ENCODE measurements at places on chromosomes 2 and 18.

DNA sequence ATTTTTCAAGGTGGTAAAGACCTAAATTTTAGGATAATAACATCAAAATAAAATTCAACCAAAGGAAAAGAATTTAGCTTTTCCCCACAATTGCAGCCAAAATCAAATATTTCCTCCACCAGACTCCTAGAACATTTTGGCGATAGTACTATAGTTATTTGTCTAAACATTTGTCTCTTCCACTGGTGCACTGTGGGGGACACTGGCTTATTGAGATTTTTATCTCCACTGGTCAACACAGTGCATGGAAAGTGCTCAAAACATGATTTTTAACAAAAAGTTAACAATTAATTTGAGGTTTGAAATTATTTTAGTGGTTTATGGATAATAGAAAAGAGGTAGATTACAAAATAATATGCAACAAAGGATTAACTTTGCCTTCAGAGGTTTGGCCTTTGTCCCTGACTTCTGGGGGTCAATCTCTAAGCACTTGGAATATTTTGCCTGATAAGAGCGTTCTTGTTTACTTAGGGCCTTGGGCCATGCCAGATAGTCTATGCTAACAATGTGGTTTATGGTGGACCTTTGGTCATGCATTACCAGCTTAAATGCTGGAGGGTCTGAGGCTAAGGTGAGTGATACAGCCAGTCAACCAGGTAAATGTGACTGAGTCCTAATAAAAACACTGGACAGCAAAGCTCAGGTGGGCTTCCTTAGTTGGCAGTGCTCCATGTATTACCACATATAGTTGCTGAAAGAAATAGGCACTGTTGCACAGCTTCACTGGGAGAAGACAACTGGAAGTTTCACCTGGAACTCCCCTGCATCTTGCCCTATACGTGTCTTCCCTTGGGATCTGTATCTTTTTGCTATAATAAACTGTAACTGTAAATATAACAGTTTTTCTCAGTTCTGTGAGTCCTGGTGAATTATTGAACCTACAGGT is 67.2 kb upstream of the SATB2 start:
- DNase-seq = no peak

DNA sequence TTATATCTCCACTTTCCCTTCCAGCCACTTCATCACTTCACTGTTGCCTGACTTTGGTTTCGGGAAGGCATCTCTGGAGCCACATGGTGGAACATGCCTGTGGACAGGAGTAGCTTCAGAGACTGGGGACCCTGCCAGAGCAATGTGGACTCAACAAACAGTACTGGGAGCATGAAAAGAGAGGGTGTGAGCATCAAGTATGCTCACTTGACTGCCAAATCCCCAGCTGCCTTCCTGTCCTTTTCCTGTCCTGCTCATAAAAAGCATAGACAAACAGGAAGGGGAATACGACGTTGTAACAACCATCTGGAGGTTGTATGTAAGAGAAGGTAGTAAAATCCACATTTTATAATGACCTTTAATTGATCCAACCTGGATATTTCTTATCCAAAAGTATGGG is 61.3 kb upstream of the CSRNP3 start:
- DNase-seq = peak; percentile 67

DNA sequence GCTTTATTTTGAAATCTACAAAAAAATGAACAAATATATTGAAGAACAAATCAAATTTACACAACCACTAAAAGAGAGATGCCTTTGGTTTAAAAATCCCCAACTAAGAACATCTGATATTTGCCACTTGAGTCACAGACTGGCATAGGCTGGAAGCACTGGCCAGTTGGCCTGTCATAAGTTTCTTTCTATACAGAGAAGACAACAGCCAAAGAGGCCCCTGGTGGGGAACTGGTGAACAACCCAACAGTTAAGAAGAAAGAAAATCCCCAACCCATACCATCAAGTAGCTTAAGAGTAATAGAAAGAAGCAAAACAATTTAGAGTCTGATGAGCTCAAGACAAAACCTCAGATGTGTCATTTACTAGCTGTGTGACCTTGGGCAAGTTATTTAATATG is 45.5 kb downstream of the OSR1 start:
- no peak for DNase-seq

DNA sequence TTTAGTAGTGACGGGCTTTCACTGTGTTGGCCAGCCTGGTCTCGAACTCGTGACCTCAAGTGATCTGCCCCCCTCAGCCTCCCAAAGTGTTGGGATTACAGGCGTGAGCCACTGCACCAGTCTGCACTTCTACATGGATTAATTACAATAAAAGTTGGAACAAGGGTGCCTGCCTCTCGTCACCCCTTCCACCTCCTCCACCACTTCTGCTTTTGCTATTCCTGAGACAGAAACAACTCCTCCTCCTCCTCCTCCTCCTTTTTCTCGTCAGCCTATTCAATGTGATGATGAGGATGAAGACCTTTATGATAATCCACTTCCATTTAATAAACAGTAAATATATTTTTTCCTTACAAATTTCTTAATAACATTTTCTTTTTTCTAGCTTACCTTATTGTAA is 35.2 kb downstream of the SRBD1 start:
- no peak for DNase-seq

DNA sequence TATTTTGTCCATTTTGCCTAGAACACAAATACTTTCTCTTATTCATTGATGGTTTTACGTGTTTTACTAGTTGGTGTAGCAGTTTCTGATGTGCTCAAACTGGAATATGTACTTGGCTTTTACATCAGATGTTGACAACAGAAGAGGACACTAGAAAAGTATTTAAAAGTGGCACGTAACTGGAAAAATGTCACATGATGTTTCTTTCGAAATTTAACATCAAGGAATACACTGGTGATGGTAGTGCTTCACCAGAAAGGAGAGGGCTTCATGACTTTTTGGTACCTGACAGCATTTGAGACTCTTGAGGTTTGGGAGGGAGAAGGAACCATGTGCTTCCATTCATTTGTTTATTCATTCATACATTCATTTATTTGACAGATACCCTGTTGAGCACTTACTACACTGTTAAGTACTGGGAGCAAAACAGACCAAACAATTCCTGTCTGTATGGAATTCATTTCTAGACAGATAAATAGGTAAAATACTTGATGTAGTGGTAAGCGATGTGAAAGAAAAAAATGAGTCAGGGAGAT is 1.5 kb downstream of the GIGYF2 start:
- DNase-seq = no peak

GRCh38 chr2:234992624-234993349 is 41.0 kb downstream of the SH3BP4 start:
- DNase-seq = no peak

- DNase-seq = no peak
These were observed 20.5 kb upstream of the SP140L start for GRCh38 chr2:230306474-230306873.

DNA sequence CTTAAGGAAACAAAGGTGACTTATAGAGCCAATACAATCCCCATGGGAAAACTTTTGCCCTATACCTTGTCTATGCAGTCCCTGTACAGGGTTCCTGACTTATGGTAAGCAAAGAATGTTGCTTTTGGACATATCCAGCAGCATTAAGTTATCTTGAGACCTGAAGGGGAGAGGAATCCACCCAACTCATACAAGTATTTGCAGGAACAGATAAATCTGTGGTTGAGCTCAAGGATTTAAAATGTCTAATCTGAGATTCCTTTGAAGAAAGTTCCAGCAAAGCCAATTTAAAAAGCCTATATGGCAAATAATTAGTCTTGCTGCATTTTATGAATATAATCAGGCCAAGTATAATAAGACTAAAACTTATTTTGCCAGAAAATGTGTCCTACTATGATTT is 739.5 kb upstream of the CDH2 start:
- no peak for DNase-seq

DNA sequence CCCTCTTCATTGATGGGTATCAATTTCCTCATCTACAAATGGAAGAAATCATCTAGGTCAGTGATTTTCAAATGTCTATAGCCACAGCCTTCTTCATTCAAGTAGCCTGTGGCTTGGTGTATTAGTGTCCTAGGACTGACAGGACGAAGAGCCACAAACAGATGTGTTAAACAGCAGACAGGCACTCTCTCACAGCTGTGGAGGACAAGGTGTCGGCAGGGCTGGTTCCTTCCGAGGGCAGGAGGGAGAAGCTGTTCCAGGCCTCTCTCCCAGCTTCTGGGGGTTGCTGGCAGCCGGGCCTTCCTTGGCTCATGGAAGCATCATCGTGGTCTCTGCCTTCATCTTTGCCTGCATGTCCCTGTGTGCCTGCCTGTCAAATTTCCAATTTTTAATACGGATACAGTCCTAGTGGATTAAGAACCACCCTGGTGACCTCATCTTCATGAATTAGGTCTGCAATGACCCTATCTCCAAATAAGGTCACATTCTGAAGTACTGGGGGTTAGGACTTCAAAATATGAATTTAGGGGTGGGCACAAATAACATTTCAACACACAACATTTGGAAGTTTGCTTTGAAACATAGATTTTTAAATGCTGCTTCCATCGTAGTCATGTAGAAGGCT is 86.5 kb downstream of the PTGR3 start:
- no peak for DNase-seq

GRCh38 chr2:202965810-202966460 is 48.7 kb upstream of the NBEAL1 start:
- no peak for DNase-seq

- no peak for DNase-seq
These were observed 191.6 kb downstream of the GLI2 start for GRCh38 chr2:120927265-120927628.

- peak; percentile 69 for DNase-seq
These were observed 7.3 kb downstream of the PLA2R1 start for GRCh38 chr2:160054984-160055725.

DNA sequence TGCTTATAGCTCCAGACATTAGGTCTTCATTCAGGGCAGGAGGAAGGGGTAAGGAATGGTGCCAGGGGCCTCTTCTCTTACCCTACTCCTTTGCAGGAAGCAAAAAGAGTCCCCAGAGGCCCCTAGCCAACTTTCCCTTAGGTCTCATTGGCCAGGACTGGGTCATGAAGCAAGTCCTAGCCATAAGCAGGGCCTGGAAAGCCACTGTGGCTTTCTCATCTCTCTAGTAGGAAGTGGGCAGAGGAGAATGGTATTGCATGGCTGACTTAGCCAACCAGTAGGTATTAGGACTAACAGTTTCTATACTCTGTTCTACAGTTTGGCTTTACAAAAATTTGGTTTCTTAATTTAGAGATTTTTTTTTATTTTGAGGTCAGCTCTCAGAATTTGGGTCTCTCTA is 4.8 kb downstream of the FAM228A start:
- DNase-seq = no peak

DNA sequence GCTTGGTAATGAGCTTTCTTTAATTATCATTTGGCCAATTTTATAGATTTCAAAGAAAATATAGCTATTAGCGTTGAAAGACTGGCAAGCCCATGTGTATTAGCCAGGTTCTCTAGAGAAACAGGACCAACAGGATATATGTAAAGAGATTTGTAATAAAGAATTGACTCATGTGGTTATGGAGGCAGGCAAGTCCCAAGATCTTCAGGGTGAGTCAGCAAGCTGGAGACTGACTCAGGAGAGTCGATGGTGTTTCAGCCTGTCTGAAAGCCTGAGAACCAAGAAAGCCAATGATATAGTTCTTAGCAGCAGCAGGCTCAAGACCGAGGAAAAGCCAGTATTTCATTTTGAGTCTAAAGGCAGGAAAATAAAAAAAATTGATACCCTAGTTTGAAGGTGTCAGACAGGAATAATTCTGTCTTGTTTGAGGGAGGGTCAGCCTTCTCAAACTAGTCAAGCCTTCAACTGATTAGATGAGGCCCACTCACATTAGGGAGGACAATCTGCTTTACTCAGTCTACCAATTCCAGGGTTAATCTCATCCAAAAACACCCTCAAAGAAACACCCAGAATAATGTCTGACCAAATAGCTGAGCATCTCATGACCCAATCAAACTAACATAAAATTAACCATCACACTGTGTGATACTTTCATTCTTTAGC is 78.3 kb upstream of the CRIM1 start:
- peak; percentile 58 for DNase-seq

- no peak for DNase-seq
These were observed 82.9 kb upstream of the TMEFF2 start for GRCh38 chr2:192277494-192278109.

DNA sequence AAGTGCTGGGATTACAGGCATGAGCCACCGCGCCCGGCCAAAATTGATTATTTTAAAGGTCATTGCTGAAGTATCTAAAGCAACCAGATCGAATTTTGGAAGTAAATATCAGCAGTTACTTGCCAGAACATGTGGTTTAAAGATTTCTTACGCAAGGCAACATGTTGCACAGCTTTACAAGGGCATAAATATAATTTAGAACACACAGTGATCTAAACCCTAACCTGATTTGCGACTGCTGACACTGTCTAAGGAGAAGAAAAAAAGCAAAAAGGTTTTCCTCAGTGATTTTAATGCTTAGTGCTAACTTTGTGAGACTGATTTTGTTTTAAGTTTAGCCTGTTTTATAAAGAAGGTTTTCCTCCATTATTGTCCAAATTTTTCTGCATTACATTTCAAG is 569.9 kb upstream of the LINC00305 start:
- DNase-seq = no peak

DNA sequence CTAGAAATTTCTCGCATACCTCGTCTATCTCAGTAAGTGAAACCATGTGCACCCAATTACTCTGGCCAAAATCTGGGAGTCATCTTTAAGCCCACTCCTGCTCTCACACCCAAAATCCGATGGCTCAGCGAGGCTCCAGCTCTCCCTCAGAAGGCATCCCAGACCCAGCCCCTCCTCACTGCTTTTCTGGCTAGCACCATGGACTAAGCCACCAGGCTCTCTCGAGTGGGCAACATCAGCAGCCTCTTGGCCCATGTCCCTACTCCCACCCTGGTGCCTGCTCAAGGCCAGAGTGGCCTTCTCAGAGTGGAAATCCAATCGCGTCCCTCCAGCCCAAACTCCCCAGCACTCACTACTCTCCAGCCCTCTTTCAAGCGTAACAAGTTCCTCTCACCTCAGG is 27.2 kb downstream of the TNS1 start:
- DNase-seq = no peak

DNA sequence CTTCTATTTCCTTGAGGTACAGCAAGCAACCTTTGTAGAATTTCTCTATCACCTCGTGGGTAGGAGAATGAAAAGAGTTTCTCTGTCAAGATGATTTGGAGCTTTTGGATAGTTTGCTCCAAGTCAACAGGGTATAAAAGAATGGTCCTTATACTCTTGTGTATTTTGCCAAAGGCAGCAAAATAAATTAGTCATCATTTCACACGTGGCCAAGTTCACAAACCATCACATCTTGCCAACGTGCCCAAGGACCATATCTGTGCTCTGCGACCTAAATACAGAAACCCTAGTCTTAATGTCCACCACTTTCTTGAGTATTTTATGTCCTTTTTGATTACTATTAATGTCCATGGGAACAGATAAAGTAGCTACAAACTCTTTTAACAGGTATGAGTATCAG is 262.9 kb downstream of the AFF3 start:
- DNase-seq = no peak

- no peak for DNase-seq
These were observed 344.9 kb downstream of the DCDC2C start for GRCh38 chr2:4047961-4048891.

- DNase-seq = no peak
These were observed 68.9 kb downstream of the PTRHD1 start for GRCh38 chr2:24724111-24724775.

All from muscle of back (tissue), 13 donors.